ENCODE measurements at places on chromosomes 5 and 9.

- DNase-seq: peak; percentile 89
These were observed 26.3 kb downstream of the STC2 start for GRCh38 chr5:173301695-173302545.

- DNase-seq: no peak
These were observed 285.3 kb downstream of the NR3C1 start for GRCh38 chr5:143118222-143118621.

GRCh38 chr9:90142580-90142979 lies 500.0 kb downstream of the DIRAS2 start:
- DNase-seq: peak; percentile 30

- peak; percentile 64 for DNase-seq
These were observed 6.8 kb downstream of the RALGDS start for GRCh38 chr9:133113949-133114885.

DNA sequence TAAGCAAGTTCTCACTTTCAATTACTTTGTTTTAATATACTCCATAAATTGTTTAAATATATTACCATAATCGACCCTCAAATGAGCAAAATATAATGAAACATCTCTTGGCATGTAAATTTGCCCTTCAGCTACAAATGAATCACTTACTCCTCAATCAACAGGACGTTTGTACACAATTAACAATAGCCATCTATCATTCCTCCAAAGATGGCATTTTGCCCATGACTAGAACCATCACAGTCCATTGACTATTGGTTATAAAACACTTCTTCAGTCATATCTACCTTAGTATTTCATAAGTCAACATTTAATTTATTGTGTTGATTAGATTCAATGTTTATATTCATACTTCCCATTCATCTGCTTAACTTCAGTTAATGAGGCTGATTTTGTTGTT lies 127.2 kb downstream of the CTNND2 start:
- no peak for DNase-seq

- DNase-seq: no peak
These were observed 54.1 kb downstream of the MTAP start for GRCh38 chr9:21856301-21857094.

DNA sequence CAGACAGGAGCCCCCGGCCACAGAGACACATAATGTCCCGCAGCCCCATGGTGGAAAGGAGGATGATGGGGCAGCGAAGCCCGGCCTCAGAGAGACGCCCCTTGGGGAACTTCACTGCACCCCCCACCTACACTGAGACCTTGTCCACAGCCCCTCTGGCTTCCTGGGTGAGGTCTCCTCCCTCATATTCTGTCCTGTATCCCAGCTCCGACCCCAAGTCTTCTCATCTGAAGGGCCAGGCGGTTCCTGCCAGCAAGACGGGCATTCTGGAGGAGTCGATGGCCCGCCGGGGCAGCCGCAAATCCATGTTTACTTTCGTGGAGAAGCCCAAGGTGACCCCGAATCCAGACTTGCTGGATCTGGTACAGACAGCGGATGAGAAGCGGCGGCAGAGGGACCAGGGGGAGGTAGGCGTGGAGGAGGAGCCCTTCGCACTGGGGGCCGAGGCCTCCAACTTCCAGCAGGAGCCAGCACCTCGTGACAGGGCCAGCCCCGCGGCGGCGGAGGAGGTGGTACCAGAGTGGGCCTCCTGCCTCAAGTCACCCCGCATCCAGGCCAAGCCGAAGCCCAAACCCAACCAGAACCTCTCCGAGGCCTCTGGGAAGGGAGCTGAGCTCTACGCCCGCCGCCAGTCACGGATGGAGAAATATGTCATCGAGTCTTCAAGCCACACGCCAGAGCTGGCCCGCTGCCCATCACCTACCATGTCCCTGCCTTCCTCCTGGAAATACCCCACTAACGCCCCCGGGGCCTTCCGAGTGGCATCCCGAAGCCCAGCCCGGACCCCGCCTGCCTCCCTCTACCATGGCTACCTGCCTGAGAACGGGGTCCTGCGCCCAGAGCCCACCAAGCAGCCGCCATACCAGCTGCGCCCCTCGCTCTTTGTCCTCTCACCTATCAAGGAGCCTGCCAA lies 8.9 kb downstream of the SYNPO start:
- DNase-seq: no peak

DNA sequence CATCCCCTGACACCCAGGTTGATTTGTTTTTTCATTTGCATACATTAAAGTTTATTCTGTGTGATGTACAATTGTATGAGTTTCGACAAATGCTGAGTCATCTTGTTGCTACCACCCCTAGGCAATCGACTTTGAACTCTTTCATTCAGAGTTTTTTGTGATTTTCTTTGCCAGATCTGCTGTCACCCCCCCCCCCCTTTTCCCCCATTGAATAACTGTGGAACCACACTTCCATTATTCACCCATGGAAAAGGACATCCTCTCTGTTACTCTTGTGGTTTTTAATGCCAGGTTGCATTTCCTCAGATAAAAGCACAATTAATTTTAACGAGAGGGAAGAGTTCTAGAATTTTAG lies 13.7 kb upstream of the FAM120AOS start:
- DNase-seq: no peak
